ENCODE measurements at places on chromosomes 2 and 18.
A peak's percentile ranks its signal among the peaks of the same experiment; 100 is the strongest.

DNA sequence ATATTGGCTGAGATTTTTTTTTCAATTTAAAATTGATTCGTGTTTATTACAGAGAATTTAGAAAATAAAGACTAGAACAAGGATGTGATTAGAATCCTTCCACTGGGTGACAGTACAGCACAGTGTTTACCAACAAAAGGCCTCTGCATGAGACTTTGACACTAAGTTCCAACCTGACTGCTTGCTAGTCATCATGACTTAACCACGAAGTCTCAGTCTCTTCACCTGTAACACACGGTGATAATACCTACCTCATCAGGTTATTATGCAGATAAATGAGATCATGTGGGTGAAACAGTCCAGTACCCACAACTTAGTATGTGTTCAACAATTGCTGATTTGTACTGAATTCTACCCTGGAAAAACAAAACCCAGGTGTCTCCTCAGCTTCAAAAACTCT lies 151.2 kb downstream of the STK39 start:
- no peak for DNase-seq

DNA sequence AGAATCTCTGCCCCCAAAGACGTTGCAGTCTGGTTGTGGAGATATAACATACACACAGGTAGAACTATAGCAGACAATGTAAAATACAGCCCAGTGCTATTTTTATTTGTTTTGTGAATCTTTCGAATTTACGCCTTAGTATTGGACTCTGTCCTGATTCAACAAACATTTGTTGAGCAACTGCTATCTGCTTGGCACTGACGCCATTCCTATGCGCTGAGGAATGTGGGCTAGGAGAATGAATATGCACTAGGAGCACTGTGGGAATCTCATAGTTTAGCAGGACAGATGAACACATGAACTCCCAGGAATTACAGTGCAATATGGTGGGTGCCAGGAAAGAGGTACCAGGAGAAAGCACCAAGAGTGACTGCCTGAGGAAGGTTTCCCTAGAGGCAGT lies 181.7 kb upstream of the SIX3 start:
- DNase-seq, result no peak

DNA sequence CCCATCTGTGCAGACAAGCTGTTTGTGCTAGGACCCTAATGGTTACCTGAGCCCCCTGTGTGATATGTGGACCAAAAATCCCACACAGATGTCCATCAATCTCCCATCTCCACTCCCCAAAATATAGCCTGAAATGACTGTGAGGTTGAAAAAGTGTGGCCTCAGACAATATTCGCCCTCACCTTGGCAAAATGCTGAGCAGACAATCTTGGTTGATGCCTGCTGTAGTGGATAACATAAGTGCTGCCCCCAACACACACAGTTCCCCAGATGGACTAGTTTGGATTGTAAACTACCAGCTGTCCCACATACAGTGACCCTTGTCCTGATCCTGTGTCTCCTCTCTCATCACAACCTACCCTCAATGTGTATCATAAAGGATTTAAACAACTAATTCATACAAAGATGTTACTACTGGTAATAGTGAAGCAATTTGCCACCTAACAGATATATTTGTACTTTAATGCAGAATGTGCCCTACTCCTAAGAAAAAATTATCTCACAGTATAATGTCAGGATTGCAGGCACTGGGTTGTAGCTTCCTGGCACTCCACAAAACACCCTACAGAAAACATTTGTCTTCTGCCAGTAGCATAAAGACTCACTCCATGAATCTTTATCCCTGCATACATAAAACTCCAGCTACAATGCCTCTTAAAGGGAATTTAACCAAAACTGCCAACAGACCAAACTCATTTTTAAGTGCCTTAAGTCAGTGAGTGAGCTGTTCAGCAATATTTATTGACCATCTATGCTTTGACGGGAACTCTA lies 161.6 kb downstream of the FBXO15 start:
- DNase-seq, result no peak

DNA sequence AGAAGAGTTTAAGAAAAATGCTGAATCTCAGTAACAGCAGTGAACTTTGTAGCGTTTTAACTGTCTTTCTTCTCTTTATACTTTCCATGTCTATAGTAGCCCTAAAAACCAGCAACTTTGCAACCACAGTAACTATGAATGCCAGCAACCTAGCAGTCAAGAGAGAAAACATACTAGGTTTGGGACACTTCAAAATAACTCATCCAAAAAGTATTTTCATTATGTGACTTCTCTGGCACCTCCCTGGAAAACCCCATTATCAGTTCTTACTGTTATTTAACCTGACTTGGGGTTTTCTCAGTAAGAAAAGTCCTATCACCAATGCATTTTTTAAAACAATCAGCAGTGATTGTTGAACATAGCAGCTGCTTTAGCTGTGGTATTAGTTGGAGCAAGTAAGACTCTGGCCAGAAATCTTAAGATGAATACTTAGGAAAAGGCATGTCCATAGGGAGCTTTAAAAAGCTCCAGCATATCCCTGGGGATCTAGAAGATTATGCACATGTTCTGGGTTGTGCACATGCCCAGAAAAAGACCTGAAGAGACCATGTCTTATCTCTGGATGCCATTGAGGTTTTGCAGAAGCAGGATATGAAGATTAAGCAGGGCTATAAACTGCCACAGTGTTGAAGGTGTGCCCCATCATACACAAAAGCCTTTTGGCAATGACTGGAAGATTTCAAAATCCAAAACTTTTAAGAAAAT lies 411.3 kb downstream of the CMPK2 start:
- no peak for DNase-seq

DNA sequence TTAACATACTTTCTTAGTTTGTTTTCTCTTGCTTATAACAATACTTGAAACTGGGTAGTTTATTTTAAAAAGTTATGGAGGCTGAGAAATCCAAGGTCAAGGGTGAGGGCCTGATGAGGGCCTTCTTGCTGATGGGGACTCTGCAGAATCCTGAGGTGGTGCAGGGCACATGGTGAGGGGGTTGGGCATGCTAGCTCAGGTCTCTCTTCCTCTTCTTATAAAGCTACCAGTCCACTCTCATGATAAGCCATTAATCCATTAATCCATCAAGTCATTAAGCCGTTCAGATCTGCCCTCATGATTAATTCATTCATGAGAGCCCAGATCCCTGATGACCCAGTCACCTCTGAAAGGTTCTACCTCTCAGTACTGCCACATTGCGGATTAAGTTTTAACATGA lies 21.4 kb downstream of the ALMS1 start:
- no peak for DNase-seq

GRCh38 chr2:60391649-60392375 lies 161.6 kb downstream of the BCL11A start:
- DNase-seq, result no peak

DNA sequence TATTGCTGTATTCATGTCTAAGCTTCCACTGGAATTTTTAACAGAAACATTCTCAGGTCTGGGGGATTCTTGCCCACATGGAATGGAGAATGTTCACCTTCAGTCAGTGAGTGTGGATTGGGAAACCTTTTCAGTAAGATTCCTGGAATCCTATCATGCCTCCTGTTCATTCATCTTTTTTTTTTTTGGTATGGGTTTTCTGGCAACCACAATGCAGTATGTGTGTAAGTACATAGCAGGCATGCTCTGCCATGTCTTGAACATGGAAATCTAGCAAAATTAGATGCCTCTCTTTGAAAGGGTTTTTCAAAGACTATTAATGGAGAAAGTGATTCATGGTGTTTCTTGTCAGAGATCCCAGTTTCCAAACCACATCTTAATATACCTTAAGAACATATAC lies 176.5 kb downstream of the LTBP1 start:
- DNase-seq, result no peak

- peak; percentile 48 for DNase-seq
Observed at GRCh38 chr18:50009773-50010335, 185.1 kb downstream of the MYO5B start.

GRCh38 chr2:152630466-152630865 lies 86.8 kb downstream of the PRPF40A start:
- DNase-seq, result no peak

GRCh38 chr2:105490204-105490603 lies 91.4 kb upstream of the FHL2 start:
- DNase-seq, result no peak

DNA sequence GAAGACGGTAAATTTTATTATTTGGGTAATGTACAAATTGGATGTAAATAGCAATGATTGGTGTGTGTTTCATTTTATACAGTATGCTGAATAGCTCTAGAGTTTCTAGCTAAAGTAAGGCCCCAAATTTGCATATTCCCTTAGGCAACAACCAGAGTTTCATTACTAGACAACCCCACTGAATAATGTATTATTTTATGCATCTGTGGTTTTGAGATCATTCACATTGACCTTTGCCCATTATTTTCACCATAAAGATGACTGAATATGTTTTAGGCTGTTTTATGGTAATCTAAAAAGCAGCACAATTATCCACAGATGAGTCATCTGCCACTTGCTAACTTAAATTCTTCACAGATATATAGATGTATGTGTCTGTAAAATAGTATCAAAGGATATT lies 44.5 kb upstream of the C2orf74 start:
- no peak for DNase-seq

- DNase-seq, result no peak
Observed at GRCh38 chr2:12284487-12284886, 432.2 kb upstream of the TRIB2 start.

GRCh38 chr2:106161938-106162820 lies 31.9 kb downstream of the UXS1 start:
- DNase-seq, result no peak

- DNase-seq, result no peak
Observed at GRCh38 chr2:11326677-11327211, 17.7 kb downstream of the ROCK2 start.

DNA sequence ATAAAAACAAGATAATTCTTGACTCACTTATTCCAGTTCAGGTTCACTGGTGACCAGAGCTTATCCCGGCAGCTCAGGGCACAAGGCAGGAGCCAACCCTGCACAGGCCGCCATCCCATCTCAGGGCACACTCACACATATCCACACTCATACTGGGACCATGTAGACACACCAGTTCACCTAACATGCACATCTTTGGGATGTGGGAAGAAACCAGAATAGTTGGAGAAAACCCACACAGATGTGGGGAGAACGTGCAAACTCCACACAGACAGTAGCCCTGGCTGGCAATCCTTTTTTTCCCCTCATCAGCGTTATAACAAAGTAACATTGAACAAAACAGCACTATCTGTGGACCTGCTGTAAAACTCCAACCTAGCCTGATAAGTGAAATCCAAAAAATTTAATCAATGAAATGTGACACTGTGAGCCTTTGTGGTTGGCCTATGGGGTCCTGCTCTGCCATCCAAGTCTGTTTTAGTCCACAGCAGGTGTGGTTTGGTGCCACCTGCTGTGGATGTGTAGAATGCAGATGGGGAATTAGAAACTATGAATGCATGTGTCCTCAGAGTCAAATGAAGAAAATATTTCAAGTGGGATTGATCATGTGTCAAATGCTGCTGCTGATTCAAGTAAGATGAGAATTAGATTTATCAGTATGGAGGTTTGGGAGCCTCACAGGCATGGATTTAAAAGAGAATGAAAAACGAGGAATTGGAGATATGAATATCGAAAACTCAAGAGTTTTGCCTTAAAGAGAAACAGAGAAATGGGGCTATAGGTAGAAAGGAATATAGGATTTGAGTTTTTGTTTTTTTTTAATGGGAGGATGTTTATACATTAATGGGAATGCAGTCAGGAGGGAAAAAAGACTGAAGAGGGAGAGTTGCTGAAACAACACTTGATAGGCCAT lies 47.0 kb downstream of the UGP2 start:
- peak; percentile 52 for DNase-seq

- DNase-seq, result no peak
Observed at GRCh38 chr2:34311816-34312215, 712.7 kb upstream of the FAM98A start.

DNA sequence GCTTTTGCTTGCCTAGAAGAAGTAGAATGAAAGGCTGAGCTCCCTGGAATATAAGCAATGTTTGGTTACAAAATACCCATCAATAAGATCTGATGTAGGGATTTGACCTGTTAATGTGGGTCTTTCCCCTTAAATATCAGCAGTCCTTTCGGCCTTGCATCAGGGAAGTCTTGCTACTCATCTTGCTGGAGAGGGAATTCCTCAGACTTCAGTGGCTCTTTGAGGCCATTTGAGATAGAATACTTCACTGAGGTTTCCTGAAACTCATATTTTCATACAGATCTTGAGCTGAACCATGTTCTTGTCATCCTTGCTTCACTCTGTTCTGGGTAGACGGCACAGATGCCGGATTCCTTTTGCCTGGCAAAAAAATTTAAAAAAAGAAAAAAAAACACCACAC lies 3.9 kb downstream of the TWIST2 start:
- DNase-seq, result no peak

GRCh38 chr2:144971786-144972335 lies 451.9 kb upstream of the ZEB2 start:
- DNase-seq, result no peak

- DNase-seq, result no peak
Observed at GRCh38 chr2:75788902-75789301, 78.2 kb upstream of the GCFC2 start.

DNA sequence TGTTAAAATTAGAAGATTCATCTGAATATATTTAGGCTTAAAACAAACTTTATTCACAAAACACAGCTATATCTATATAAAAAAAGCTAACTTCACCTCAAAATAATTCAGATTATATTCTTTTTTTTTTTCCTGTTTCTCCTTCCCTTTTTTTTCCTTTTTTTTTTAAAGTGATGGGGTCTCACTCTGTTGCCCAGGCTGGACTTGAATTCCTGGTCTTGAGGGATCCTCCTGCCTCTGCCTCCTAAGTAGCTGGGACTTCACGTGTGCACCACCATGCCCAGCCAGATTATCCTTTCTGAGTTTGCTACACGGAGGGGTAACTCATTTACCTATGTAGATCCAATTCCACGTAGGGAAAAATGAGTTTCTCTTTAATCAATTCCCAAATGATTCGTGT lies 3.8 kb downstream of the IDH1 start:
- no peak for DNase-seq

- DNase-seq, result no peak
Observed at GRCh38 chr18:47254341-47254939, 3.0 kb upstream of the SKOR2 start.

DNA sequence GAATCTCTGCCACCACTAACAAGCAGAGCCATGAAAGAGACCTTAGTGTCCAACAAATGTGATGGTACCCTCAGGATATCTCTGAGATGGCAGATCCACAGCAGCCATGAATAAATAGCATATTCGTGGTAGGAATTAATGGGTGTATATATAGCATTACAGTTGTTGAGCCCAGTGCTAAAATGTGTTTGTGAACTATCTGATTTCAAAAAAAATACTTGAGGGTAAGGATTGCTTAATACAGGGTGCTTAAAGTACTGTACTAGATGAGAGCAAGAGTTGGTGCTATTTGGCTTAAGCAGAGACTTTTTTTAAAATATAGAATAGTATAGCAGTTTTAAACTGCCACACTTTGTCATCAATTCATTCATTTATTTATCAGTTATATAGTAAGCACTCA lies 101.5 kb upstream of the GALNT5 start:
- no peak for DNase-seq

- DNase-seq, result no peak
Observed at GRCh38 chr2:239730897-239731296, 294.2 kb downstream of the NDUFA10 start.

DNA sequence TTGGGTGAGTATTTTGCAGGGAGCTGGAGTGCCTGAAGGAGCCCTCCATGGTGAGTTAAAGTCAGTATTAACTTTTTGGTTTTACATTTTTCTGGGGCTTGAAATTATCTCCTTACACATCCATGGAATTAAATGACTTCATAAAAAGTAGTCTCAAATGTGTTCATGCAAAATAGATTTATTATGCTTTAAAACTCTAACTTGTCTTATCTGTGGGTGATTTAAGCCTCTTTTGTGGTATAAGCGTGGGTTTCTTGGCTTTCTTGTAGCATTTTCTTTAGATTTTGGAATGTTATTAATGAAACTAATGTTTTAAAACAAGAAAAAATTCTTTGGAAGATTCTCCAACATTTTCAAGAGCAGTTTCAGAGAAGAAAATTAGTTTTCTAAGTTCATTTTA lies 27.8 kb downstream of the NABP1 start:
- no peak for DNase-seq

Data from CD4-positive, alpha-beta T cell treated with Interleukin-12 subunit alpha and Interleukin-12 subunit beta, for 1 hour (primary cell).